Pancreas (tissue), 10 donors: ENCODE measurements at places on chromosomes 12 and 14. TPM values are rescaled to one million over a fixed set of nuclear protein-coding genes. Genes with fewer than 3 reads are reported as not detected.

The RNASE3 gene
- not detected for total RNA-seq

The HOXC9 gene
- not detected for total RNA-seq

The TAS2R50 gene
- 0.63 TPM for total RNA-seq

The TMEM253 gene
- 0.58 TPM for total RNA-seq

The RCOR1 gene
- 9.2 TPM for total RNA-seq

The OVCH1 gene
- not detected for total RNA-seq

The PRH2 gene
- not detected for total RNA-seq

The AKT1 gene
- 84.5 TPM for total RNA-seq

The SLC5A8 gene
- not detected for total RNA-seq

The TAC3 gene
- total RNA-seq: not detected

The SELPLG gene
- total RNA-seq: 9.5 TPM

The RGS6 gene
- 0.13 TPM for total RNA-seq

The MGAT2 gene
- total RNA-seq: 24.4 TPM
